Esophagus mucosa (tissue), 1 donor: ENCODE measurements at places on chromosomes 2 and 18.

DNA sequence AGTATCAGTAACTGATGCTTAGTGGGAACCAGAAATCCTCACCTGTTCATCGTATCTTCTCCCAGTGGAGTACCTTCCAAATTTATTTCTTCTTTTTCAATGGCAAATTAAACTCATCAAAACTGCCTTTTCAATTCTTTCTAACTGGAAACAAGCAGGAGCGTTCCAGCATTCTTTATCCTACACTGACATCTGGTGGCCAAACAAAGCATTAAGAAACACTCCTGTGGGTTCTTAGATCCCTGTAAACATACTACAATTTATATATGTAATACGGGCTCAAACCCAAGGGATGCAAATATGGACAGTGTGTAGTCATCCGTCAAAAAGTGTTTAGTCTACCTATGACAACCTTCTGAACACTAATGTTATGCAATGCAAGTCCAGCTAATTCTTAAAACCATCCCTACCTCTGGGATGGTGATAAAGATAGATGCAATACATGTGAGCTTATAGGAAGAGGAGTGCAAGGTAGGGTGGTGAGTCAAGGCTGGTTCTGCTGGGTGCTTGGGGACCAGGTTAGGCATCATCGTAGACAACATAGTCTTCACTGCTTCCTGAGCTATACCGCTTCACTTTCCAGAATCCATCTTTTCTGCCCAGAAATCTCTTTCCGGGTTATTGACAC lies 375.0 kb downstream of the CTNNA2 start:
- peak; percentile 41 for ATAC-seq

DNA sequence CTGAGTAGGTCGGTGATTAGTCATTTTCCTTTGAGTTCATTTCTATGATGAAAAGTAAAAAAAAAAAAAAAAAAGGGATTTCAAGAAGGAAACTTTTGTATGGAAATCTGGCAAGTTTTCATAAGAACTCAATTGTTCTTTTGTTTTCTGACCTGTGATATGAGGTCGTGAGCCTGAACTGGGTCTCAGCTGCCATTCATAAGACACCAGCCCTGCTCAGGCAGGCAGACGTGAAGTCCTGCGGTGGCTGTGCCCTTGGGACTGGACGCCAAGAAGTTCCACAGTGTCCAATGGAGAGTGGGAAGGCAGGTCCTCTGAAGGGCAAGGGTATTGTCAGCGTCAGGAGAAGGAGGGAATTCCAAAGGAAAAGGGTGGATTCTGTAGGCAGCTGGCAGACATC lies 183.9 kb downstream of the NCK2 start:
- no peak for ATAC-seq

DNA sequence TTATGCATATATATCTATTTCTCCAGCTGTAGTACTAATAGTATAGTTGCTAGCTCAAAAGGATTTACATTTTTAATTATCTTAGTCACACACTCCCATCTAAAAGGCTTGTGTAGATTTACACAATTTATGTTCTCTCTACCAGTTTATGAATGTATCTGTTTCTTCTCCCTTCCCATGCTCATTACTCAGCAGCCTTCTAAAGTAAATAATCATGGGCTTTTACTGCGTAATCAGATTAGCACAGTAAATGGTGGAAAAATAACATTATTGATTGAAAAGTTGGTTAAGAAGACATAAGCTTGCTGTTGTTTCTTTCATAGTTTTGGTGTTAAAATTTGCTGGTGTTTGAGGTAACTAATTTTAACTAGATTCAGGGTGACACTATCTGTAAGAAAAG lies 81.8 kb downstream of the PTPN4 start:
- no peak for ATAC-seq

GRCh38 chr18:75393721-75394120 lies 33.8 kb downstream of the SMIM21 start:
- ATAC-seq = no peak
